Osteoblast (primary cell): ENCODE measurements at places on chromosomes 2 and 18. TPM values are rescaled to one million over a fixed set of nuclear protein-coding genes. Genes with fewer than 3 reads are reported as not detected.

The IFIH1 gene
- total RNA-seq = 7.2 and 9.1 TPM in 2 replicates

- H3K27ac ChIP-seq = no peak overlapping the region
- H3K36me3 ChIP-seq = no peaks in the 10 kb centered on the region
- DNase-seq = peak; percentile 27
- no peaks in the 10 kb centered on the region for H3K27me3 ChIP-seq
Observed at GRCh38 chr2:162058973-162059668, 14.9 kb downstream of the DPP4 start.

DNA sequence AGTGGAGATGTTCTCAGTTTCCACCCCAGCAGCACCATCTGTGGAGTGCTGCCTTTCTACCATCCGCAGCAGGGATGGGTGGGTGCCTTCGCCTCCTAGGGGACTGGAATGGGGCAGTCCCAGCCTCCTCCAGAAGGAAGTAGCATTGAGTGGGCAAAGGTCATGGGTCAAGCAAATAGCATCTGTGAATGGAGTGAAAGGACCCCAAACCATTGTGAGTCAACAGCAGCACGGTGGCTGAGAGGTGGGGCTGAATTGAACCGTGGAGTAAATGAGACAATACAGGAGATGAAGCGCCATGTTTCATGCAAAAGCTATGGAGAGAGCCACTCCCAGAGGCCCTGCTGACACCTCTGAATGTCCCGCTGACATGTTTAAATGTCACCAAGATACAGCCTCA is 9.7 kb downstream of the GPR55 start:
- H3K36me3 ChIP-seq = no peaks in the 10 kb centered on the region
- peaks cover 41% of the 10 kb centered on the region for H3K27me3 ChIP-seq
- H3K27ac ChIP-seq = no peak overlapping the region
- H3K4me3 ChIP-seq = no peak overlapping the region

GRCh38 chr2:163343316-163343715 is 392.5 kb downstream of the FIGN start:
- no peaks in the 10 kb centered on the region for H3K27me3 ChIP-seq
- no peak overlapping the region for H3K27ac ChIP-seq
- DNase-seq = no peak
- H3K4me1 ChIP-seq = peaks cover 7% of the 10 kb centered on the region

DNA sequence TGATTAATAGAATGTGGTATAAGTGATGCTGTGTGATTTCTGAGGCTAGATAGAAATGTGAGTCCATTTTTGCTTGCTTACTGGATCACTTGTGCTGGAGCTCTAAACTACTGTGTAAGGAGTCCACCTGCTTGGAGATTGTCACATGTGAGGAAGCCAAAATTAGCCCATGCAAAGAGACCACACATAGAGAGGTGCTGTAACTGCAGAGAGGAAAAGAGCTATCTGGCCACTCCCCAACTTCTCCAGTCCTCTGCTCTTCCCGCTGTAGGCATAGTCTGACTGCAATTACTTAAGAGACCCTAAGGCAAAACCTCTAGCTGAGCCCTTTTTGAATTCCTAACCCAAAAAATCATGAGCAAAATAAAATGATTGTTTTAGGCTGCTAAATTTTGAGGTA is 120.6 kb upstream of the FBXO11 start:
- no peak for DNase-seq
- no peaks in the 10 kb centered on the region for H3K36me3 ChIP-seq
- no peak overlapping the region for H3K4me3 ChIP-seq
- no peak overlapping the region for H3K27ac ChIP-seq

DNA sequence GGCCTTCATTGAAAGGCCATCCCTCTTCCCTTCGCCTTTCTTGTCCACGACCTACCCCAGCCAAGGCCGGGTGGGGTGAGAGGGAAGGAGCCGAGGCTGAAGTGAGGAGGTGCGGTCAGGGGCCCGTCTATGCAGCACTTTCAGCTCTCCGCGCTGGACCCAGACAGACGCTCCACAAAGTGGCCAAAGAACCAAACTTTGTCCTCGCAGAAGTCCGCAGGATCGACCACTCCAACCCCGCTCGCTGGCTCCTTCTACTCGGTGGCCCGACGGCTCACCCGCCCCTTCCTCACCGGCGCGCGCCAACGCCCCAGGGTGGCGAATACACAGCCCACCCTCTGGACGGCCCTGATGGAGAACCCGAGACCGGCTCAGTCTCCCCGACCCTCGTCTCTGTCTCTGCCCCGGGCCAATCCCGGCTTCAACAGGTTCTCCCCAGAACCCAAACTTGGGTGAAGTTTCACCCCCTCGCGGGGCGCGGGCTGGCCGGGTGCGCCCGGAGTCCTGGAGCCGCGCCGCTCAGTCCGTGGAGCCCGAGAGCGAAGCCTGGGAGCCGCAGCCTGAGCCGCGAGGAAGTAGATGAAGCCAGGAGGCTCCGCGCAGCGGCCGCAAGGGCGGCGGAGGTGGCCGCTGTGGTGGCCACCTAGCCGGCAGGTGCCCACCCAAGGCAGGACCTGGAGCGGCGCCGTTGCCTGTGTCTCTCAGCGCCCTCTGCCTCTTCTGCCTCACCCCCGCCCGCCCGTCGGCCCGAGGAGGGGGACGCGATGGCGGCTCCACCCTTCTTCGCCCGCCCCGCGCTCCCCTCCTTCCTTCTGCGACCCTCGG is 26.7 kb upstream of the ALPP start:
- H3K36me3 ChIP-seq = no peaks in the 10 kb centered on the region
- H3K4me3 ChIP-seq = no peak overlapping the region

- DNase-seq = no peak
- H3K36me3 ChIP-seq = no peaks in the 10 kb centered on the region
- H3K4me3 ChIP-seq = no peak overlapping the region
Observed at GRCh38 chr2:60316381-60317033, 236.9 kb downstream of the BCL11A start.
